ENCODE measurements at places on chromosomes 7 and 10. TPM values are rescaled to one million over a fixed set of nuclear protein-coding genes. Genes with fewer than 3 reads are reported as not detected.

DNA sequence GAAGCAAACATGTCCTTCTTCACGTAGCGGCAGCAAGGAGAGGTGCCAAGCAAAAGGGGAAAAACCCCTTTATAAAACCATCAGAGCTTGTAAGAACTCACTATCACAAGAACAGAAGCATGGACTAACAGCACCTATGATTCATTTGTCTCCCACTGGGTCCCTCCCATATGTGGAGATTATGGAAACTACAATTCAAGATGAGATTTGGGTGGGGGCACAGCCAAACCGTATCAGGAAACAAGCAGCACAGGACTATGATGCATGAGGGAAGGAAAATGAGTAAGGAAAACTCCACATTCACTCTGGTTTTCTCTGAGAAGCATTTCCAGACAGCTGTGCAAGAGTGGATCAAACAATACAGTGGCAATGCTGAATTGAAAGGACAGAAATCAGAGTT lies 81.6 kb downstream of the RSU1 start:
- no peak overlapping the region for H3K27ac ChIP-seq
- H3K4me3 ChIP-seq: no peak overlapping the region
- peaks cover 4% of the 10 kb centered on the region for H3K36me3 ChIP-seq
- DNase-seq: no peak
- no peaks in the 10 kb centered on the region for H3K4me1 ChIP-seq

DNA sequence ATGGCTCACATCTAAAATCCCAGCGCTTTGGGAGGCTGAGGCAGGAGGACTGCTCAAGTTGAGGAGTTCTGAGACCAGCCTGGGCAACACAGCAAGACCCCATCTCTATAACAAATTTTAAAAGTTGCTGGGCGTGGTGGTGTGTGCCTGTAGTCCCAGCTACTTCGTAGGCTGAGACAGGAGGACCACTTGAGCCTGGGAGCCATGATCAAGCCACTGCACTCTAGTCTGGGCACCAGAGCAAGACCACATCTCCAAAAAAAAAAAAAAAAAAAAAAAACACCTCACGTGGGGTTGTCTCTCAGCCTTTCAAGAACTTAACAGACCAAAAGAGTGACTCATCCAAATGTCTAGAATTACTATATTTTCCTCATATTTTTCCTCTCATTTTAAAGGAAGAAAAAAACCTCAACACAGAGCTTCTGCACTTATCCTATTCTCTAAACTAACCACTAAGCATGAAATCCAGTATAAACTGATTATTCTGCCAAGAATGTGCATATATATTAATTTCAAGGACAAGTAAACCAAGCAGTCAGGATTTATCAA lies 46.3 kb downstream of the CUL2 start:
- H3K36me3 ChIP-seq: peaks cover 69% of the 10 kb centered on the region
- H3K4me1 ChIP-seq: no peaks in the 10 kb centered on the region
- H3K27me3 ChIP-seq: no peaks in the 10 kb centered on the region
- no peak overlapping the region for H3K27ac ChIP-seq
- DNase-seq: no peak

GRCh38 chr10:86779220-86780017 lies 23.0 kb downstream of the BMPR1A start:
- H3K27me3 ChIP-seq: no peaks in the 10 kb centered on the region
- H3K27ac ChIP-seq: peak overlapping the region; percentile 33
- no peak for DNase-seq
- peaks cover 35% of the 10 kb centered on the region for H3K4me1 ChIP-seq
- no peak overlapping the region for H3K4me3 ChIP-seq
- no peaks in the 10 kb centered on the region for H3K36me3 ChIP-seq

The C10orf71 gene
- 356 TPM for total RNA-seq

DNA sequence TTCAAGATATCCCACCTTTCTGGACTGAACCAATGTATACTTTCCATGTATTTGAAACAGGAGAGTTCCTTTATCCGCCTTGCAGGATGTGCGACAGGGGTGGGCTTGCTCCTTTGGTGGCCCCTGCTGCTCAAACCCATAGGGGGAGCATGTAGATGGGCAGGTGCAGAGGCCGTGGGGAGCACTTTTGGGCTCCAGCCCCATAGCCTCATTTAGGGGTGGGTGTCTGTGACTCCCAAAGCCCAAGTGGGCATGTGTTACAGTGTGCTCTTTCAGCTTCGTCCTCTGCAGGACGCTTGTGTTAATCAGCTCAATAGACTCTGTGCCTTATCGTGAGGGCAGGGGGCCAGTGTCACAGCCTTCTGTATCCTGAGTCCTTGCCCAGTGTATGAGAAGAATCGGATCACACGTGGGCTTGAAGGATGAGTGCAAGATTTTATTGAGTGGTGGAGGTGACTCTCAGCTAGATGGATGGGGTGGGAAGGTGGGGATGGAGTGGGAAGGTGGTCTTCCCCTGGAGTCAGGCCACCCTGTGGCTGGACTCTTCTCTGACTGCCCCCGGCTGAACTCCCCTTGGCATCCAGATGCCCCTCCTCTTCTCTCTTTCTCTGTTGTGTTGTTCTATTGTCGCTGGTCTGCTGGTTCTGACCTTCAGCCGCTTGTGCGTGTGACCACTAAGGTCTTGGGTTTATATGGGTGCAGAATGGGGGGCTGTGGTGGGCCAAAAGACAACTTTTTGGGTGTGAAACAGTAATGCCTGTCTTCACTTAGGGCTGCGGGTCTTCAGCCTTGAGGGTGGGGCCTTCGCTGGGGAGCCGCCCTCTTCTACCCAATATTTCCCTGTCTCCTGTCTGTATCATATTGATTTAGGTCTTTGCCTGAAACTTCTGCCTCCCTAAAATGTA lies 262.2 kb downstream of the GLRX3 start:
- H3K27ac ChIP-seq: no peak overlapping the region
- no peaks in the 10 kb centered on the region for H3K36me3 ChIP-seq
- H3K4me3 ChIP-seq: no peak overlapping the region

GRCh38 chr10:121662945-121663917 lies 65.0 kb upstream of the FGFR2 start:
- no peaks in the 10 kb centered on the region for H3K36me3 ChIP-seq
- no peaks in the 10 kb centered on the region for H3K4me1 ChIP-seq
- H3K4me3 ChIP-seq: no peak overlapping the region
- no peak overlapping the region for H3K27ac ChIP-seq
- DNase-seq: no peak

DNA sequence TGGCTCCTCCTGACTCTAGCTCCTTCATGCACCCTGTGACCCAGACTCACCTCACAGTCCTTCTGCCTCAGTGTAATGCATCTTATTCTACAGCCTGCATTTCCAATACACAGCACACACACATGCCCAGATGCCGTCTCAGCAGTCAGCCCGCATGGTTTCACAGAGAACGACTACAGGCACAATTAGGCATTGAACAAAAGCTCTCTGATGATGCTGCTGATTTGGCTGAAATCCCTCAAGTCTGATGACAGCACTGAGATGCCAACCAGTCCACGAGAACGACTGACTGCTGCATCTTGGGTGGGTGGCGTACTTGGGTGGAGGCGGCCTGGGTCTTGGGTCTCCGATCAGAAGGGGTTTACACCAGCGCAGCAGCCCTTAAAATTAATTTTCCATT lies 200.4 kb downstream of the TAX1BP1 start:
- H3K27ac ChIP-seq: no peak overlapping the region
- H3K36me3 ChIP-seq: no peaks in the 10 kb centered on the region
- DNase-seq: no peak
- peaks cover 31% of the 10 kb centered on the region for H3K4me1 ChIP-seq
- no peaks in the 10 kb centered on the region for H3K27me3 ChIP-seq

Data from psoas muscle (tissue), 8 donors.